CD4-positive, alpha-beta T cell treated with Interleukin-15 for 4 hours (primary cell): ENCODE measurements at places on chromosomes 1 and 21.
A peak's percentile ranks its signal among the peaks of the same experiment; 100 is the strongest.

GRCh38 chr1:174333437-174333836 is 114.3 kb upstream of the GPR52 start:
- DNase-seq = no peak

- DNase-seq = no peak
Observed at GRCh38 chr1:8213676-8214075, 104.2 kb upstream of the SLC45A1 start.

DNA sequence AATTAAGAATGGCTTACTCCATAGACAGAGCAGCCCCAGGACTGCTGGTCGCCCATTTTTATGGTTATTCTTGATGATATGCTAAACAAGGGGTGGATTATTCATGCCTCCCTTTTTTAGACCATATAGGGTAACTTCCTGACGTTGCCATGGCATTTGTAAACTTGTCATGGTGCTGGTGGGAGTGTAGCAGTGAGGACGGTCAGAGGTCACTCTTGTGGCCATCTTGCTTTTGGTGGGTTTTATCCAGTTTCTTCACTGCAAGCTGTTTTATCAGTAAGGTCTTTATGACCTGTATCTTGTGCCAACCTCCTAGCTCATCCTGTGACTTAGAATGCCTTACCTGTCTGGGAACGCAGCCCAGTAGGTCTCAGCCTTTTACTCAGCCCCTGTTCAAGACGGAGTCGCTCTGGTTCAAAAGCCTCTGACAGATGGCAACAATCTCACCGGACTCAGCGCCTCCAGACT is 5.2 kb upstream of the AGPAT3 start:
- DNase-seq = no peak

DNA sequence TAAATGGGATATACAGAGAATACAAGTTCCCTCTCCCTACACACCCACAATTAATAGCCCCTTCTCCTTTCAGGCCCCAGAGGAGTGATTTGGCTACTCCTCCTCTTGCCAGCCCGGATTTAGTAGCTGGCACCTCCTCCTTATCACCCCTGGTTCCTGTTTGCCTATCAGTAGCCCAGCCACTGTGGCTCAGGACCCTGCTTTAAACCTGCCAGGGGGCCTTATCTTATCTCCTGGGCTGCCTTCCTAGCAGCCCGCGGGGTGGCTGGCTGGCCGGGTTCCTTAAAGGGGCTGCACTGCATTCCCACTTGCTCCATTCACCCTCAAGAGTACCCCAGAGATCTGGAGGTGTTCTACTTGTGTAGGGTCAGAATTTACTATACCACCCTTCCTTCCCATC is 70.4 kb downstream of the PLEKHA6 start:
- DNase-seq = no peak

DNA sequence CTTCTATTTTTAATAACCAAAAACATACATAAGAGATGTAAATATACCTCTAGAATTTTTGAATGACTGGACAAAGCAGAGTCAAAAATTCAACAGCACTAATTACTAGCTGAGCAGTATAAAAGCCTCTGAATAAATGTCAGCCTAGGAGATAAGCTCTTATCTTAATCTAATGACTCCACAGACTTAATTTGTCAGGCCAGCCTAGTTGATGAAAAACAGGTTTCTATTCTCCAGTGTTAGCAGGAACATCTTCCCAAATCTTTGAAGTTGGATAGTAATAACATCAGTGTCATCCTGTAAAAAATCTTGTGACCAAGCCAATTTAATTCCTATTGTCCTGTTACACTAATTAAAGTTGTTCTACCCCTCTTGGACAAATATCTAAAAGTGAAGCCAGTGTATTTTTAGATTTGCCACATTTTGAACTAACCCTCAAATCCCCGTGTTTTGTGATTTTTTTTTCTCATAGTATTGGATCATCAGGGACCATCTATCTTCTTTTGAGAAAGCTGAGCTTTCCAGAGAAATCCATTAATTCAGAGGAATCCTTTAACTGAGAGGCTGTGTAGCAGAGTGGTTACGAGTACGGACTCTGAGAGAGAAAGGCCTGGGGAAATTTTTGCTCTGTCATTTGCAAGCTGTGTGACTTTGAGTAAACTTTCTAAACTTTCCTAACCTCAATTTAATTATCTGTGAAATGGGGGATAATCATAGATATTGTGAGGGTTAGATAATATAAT is 41.2 kb downstream of the LMO4 start:
- no peak for DNase-seq

DNA sequence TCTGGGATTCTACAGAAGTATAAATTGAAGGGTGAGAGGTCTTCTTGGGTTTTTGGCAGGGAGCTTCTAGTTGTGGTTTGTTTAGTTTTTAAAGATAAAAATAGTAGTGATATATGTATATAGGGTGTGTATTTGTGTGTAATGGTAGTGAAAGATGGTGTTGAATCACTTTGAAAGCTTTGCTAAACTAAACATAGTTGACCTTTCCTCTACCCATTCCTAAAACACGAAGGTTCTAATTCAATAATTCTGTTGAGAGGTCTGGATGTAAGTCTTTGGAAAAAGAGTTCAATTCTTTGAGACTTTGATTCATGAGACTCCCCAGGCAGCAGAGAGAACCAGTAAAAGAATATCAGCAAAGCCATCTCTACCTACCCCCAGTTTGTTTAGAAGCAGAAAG is 247.9 kb upstream of the DUSP10 start:
- DNase-seq = no peak

GRCh38 chr1:169546087-169546995 is 39.9 kb downstream of the F5 start:
- peak; percentile 80 for DNase-seq

GRCh38 chr1:155191904-155192303 is 15.8 kb downstream of the THBS3 start:
- no peak for DNase-seq

GRCh38 chr1:211381481-211382181 is 55.0 kb downstream of the TRAF5 start:
- no peak for DNase-seq

GRCh38 chr1:37438869-37439343 is 35.5 kb upstream of the ZC3H12A start:
- no peak for DNase-seq

DNA sequence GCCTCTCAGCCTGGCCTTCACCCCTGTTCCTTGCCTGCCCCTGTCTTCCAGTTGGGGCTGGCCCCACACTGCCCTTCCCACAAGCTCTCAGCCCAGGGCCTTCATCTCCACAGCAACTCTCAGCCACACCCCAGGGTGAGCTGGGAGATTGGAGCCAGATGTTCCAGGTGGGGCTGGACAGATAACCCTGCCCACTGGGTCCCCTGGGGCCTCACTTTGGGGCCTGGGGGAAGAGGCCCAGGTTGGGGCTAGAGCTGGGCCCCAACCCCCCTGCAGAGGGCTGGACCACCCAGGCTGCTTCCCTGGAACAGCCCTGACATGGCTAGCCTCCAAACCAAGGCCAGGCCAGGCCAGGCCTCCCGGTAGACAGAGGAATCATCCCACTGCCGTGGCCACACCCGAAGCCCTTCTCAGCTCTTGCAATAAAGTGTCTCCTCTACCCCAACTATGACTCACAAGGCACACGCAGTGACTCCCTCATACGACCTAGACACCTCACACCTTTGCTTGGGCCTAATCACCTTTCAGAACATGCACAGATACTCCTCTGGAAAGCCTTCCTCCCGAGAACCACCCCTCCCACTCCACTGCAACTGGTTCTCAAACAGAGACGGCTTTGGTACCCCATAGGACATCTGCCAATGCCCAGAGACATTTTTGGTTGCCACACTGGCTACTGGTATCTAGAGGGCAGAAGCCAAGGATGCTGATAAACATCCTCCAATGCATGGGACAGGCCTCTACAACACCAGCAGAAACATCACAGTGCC is 22.2 kb downstream of the SLC2A1 start:
- DNase-seq = peak; percentile 72

DNA sequence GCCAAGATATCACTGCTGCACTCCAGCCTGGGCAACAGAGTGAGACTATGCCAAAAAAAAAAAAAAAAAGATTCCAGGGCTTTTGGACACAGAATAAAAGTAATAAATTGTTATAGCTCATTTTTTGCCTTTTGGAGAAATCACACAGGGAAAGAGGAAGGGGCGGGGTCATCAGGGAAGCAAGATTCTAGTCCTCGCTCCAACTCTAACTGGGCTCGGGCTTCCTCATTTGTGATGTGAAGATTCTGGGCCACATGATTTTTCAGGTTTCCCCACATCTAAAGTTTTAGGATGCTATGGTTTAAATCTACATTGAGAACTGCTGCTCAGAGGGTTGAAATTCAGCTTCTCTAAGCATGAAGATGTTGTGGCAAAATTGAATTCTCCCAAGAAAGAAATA is 179.3 kb upstream of the PLXNA2 start:
- DNase-seq = no peak

DNA sequence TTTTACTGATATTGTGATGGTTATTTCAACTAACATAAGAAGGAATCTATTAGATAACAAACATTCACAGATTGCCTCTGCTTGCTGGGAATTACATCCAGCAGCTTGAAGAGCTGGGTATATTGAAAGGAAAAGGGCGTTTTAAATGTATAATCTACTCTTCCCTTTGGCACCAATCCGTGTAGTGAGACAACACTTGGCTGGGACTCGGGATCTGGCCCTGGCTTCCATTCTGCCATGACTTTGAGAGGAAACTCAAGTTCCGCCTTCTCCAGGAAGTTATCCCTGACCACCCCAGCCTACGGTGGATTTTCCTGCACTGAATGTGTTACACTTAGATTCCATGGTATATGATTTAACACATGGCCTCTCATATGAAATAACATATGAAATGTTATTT is 86.9 kb upstream of the UBE2U start:
- no peak for DNase-seq

GRCh38 chr1:41184446-41184845 is 57.7 kb downstream of the SCMH1 start:
- DNase-seq = no peak

- DNase-seq = no peak
Observed at GRCh38 chr1:221125976-221126375, 246.7 kb downstream of the HLX start.

- DNase-seq = no peak
Observed at GRCh38 chr21:23020969-23021368, 2022.8 kb downstream of the NCAM2 start.

DNA sequence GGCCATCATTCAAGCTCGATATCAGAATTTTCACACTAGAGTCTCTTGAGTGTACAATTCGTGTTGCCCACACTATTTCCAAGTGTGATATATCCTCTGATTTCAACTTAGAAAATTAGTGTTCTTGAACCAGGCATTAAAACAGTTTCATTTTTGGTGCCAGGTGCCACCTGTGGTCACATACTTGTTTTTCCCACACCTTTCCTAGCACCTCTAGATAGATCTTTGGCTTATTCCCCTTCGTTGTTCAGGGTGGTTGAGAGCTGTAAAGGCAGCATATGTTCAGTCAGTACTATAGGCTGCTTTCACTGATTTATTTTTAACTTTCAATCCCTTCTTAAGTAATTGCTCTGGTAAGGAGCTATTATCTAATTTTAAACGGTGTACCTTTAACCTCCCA is 131.1 kb downstream of the NEK7 start:
- DNase-seq = no peak

DNA sequence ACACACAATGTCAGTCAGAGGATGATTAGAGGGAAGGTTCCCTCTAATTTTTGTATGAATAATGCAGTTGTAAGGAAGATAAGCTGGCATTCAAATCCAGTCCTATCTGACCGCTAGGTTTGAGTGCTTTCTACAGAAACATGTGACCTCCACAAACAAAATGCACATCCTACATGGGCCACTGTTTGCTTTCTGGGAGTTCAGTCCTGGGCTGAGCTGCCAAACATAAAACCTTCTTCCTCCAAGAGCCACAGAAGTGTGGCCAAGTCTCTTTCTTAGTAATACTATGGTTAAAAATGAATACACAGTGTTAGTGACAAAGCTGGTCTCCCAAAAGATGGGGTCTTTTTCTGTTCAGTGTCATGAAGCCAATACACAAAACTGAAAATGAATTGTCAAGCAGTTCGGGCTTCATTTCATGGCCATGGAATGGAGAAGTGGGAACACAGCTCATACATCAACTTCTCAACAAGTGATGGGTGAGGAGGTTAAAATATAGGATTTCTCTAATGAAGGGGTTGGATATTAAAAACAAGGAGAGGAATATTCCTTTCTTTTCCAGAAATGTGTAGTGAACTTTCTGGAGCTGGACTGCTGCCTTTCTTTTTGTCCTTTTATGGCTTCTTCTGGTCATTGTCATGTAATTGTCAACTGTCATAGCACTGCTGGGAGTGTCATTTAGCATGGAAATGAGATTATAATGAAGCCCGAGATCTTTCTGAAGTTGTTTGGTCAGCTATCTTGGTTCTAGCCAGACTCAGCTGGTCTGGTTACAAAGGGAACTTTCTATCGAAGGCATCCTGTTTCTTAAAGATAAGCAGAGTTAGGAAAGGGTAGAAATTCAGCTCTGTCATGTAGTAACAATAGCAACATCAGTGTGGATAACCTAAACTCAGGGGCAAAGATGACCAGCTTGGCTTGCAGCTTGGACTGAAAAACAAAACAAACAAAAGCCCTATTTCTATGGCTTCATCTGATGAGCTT is 135.1 kb downstream of the CHD1L start:
- DNase-seq = no peak
